Femur (tissue), 1 donor: ENCODE measurements at places on chromosomes 5 and 9.

GRCh38 chr9:69089491-69089890, 53.9 kb downstream of the FXN start:
- DNase-seq: no peak

DNA sequence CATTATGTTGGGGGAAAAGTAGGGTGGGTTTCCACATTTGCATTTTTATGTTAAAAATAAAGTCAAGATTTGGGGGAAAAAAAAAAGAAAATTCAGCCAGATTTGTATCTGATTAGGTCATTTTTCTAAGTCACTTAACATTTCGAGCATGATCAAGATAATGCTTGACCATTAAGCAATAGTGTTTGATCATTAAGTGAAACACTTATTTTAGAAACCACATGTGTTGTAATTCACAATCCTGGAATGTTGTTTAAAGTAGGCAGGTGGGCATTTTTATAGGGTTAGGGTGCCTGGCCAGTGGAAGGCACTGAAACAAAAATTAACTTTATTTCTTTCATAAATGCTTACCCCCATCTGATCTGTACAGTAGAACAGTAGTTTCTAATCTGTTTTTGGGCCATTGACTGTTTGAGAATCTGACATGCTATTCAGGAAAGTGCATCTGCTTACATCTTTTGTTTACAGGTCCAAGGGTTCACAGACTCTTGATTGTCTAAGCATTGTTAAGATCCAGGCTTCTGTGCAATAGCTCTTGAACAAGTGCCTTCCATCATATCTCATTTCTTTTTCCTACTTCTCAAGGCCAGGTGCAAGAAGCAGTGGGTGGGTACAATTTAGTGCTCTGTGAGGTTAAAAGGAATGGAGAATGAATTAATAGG, 9.1 kb downstream of the ZCCHC9 start:
- no peak for DNase-seq

DNA sequence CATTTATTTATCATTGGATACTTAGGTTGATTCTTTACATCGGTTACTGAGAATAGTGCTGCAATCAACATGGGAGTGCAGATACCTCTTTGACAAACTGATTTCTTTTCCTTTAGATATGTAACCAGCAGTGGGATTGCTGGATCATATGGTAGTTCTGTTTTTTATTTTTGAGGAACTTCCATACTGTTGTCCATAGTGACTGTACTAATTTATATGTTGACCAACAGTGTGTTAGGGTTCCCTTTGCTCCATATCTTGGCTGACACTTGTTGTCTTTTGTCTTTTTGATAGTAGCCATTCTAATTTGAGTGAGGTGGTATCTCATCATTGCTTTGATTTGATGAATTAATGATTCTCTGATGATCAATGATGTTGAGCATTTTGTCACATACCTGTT, 137.3 kb upstream of the PITX1 start:
- DNase-seq: no peak

- no peak for DNase-seq
Observed at GRCh38 chr5:32047056-32047455, 127.1 kb downstream of the GOLPH3 start.

DNA sequence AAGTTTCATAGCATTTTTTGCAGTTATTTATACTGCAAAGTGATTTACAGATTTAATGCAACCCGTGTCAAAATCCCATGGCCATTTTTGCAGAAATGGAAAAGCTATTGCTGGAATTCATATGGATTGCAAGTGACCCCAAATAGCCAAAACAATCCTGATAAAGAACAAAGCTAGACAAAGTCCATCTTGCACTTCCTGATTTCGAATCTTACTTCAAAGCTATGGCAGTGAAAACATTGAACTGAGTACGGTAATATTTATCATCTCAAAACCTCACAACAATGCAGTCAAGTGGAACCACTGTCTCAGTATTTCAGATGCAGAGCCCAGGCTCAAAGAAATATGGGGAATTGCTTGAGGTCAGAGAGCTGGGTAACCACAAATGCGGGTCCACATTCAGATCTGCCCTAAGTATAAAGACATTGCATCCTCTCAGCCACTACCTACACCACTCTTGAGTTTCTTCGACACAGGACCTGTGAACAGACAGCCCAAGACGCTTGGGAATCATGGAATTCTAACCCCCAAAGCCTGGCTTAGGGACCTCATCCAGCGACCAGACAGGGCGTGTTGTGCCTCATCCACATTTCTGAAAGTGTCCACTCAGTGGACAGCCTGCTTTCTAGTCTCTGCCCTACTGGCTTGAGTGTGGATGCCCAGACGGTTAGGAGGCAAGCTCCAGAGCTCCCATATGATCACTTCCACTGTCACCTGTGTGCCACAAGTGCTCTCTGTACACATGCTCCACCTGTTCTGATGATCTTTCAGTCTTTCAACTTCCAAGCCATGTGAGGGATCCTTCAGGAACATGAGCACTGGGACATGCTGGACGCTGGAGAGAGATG, 39.3 kb upstream of the KCNIP1 start:
- DNase-seq: no peak
